Activated T-helper 1 cell treated with Interleukin-2 at 50 U/mL for 16 hours (primary cell): ENCODE measurements at places on chromosomes 5 and 9.

- no peak for DNase-seq
These were observed 7.7 kb upstream of the PHYKPL start for GRCh38 chr5:178240341-178240741.

DNA sequence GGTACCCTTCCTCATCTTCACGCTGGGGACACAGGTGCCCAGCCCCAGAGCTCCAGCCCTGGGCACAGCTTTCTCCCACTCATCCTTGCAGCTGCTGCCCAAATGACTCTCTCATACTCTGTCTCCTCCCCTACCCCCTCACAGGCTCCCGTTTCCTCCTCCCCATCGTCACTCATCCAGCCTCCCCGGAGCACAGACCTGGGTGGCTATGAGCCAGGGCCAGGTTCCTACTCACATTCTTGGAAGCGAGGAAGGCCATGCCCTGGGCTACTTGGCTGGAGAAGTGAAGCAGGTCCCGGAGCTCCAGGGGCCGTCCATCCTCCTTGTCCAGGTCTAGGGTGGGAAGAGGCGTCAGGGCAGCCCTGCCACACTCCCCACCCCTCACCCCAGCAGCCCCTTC lies 29.3 kb downstream of the CSF1R start:
- no peak for DNase-seq

- no peak for DNase-seq
These were observed 19.4 kb downstream of the FXN start for GRCh38 chr9:69054989-69055388.

DNA sequence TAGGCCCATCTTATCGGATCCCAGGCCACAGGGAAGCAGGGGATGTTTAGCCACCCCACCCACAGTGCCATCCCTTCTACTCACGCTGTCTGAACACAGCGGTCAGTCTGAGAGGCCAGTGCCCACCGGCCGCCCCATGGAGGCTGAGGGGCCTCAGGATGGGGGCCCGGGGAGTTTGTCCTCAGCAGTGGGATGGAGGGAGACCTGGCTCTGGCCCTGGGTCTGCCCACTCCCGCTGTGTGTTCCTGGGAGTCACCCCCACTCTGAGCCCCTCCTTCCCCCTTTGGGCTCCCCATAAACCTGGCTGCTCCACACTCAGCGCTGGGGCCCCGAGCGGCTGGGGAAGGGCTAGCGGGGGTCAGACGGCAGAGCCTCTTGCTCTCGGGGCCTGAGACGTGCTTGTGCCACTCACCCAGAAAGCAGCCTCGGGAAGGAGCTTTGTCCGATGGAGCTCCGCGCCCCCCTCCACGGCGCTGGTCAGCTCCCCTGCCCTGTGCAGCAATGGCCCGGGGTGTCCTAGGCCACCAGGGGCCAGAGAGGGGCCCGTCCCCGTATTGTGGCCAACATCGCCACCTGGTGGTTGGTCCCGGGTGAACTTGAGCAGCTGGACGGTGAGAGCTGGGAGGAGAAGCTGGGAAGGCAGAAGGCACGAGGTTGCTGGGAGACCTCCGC lies 10.9 kb upstream of the LAMC3 start:
- no peak for DNase-seq

GRCh38 chr5:160649304-160649703 lies 202.7 kb downstream of the ATP10B start:
- no peak for DNase-seq

GRCh38 chr5:153584126-153584959 lies 93.9 kb downstream of the GRIA1 start:
- DNase-seq: no peak

- DNase-seq: no peak
These were observed 81.2 kb upstream of the UBTD2 start for GRCh38 chr5:172364773-172365172.

DNA sequence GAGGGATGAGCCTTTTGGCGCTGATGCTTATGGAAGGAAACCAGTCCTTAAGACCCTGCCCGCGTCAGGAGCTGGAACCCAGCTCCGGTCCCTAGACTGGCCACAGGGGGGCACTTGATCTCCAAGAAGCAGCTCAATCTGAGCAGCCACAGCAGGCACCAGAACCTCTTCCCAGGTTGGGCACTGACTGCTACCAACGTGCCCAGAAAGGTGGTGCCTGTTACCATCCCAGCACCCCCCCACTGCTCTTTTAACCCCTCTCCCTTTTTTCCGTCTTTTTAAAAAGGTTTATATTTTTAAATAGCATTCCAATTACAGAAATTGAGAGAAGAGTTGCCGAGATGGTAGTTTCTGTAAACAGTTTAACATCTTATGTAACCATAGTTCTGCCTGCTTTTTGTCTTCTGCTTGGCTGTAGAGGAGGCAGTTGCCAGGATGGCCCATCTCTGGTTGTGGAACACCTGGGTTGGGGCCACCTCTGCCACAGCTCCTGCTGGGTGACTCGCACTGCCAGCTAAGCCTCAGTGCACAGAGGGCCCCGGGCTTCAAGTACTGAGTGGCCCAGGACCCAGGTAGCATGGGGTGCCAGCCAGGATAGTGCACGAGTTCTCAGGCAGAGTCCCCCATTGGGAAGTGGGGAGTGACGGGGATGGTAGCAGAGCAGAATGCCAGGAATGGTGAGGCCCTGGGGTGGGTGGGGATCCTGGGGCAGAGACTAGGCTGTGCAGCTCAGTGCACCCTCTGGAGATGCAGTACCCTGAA lies 62.8 kb downstream of the PFDN1 start:
- DNase-seq: peak; percentile 12

- no peak for DNase-seq
These were observed 94.9 kb downstream of the TMEM174 start for GRCh38 chr5:73267766-73268435.

DNA sequence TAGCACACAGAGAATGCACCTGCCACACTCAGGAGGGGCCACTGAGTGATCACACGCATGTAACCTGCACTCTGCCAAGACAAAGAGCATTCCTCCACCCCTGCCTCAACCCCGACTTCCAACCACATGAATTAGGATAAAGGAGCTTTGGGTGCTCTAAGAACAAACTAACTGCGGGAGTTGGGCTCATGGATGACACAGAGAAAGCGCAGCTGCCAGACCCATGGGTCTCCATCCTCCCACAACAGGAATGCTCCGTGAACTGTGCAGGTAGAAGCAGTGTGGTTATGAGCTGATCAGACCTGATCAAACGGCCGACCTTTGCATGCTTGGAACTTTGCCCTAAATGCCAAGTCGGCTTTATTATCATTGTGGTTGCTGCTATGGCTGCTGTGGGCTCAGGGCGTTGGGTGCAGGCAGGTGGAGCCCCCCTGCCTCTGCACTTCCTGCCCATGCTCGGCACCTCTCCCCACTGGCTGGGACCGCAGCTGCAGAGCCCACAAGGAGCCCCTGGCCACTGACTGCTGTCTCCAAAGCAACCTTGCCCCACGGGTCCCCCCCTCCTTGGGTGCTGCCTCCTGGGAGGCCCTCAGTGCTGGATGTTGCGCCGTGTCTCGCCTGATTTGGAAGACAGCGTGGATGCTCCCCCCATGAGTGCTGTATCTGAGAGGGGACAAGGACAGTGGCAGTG lies 2.6 kb upstream of the SLC6A3 start:
- DNase-seq: no peak

GRCh38 chr9:127209948-127210640 lies 54.5 kb upstream of the GARNL3 start:
- DNase-seq: no peak

DNA sequence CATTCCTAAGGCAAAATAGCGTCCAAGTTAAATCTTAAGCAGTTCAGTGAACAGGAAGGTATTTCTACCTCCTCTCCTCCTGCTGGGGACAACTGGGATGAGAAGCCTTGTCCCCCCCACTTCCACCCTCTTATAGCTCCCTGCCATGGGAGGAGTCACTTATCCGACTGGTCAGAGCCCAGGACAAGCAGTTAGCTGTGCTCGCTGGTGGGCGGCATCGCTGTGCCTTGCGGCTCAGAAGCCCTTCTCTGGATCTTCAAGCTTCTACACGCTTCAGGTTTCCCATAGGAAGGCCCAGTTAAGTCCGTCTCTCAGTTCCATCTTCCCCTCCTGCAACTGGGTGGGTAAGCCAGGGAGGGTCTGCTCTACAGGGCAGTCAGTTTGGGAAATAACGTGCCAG lies 77.2 kb downstream of the PAX5 start:
- DNase-seq: no peak

GRCh38 chr5:52867809-52868208 lies 80.1 kb downstream of the ITGA1 start:
- DNase-seq: no peak

DNA sequence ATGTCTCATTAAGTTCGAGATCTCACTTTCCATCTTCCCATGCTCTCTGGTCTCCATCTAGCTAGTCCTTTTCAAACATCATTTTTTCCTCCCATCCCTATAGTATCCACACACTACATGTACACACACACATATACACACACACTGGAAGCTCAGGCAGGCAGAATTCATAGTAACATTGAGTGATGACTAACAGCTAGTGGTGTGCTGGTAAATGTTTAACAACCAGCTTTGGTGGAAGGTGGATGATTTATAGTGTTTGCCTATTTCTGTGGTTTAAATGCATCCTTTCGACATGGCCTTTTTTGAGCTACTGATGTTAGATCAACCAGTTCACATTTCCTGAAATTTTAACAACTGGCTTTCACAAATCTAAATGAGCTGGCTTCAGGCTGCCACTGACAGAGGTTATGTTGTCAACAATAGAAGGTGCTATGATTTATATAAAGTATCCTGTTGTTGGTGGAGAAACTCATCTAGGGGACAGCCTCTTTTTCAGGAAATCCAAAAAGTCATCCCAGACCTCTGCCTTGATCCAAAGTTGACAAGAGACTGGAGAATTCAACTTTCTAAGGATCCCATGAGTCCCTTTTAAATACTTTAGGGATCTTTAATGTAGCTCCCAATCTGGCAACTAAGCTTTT lies 117.8 kb downstream of the CCDC192 start:
- DNase-seq: no peak

DNA sequence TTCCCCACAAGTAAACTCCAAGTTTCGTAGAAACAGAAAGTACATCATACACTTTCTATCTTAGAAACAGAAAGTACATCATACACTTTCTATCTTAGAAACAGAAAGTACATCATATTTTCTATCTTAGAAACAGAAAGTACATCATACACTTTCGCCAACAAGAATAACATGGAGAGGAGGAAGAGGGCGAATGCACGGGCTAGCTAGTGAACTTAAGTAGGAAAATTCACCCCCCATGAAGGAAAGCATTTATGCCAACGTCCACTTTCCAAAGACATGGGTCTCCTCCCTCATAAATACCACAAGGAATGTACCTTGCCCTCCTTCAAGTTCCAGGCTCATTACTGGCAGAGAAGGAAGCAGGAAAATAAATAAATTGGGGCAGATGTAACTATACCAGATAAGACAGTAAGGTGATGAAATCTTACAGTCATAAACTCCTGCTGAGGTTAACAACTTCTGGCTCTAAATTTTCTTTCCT lies 64.7 kb downstream of the FRMD3 start:
- no peak for DNase-seq

DNA sequence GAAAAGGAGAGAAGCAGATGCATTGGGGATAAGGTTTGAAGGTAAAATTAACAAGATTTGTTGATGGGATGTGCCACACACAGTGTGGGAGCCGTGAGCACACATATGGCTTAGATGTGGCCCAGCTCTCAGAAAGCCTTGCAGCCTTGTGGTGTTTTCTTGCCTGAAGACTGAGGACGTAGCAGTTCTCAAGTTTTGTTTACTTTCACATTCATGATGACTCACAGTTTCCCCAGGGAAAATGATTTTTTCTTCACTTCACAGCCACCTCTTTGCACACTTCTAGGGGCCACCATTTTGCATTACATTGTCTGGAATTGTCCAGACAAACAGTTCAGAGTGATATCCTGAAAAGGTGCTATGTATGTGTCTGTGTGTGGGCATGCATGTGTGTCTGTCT lies 126.2 kb downstream of the BASP1 start:
- DNase-seq: no peak

GRCh38 chr9:75246949-75247348 lies 158.6 kb downstream of the OSTF1 start:
- DNase-seq: no peak

DNA sequence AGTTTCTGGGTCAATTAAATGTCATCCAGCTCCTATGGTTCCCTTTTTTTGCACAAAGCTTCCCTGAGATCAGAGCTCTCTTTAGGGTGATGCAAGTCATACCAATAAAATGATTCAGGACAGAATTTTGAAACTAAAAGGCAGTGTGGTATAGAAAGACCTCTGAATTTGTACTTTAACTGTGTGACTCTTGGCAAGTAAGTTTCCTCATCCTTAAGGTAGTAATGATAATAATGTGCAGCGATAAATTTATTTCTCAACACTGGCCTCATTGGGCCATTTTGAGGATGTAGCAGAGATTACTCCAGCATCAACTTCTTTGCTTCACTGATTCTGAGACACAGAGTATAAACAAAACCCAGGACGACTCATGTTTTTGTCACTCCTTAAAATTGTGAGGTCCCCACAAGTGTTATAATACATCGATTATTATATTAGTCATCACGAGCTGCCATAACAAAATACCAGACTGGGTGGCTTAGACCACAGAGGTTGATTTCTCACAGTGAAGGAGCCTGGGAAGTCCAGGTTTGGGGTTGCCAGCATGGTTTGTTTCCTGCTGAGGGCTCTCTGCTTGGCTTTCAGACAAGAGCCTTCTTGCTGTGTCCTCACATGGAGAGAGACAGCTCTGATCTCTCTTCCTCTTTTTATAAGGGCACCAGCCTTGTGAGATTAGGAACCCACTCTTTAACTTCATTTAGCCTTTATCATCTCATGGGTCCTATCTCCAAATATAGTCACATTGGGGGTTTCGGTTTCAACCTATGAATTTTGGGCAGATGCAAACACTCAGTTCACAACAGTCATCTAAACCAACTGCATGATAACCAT lies 293.0 kb downstream of the ZNF608 start:
- no peak for DNase-seq

- no peak for DNase-seq
These were observed 342.1 kb downstream of the PRR16 start for GRCh38 chr5:120806202-120806601.

DNA sequence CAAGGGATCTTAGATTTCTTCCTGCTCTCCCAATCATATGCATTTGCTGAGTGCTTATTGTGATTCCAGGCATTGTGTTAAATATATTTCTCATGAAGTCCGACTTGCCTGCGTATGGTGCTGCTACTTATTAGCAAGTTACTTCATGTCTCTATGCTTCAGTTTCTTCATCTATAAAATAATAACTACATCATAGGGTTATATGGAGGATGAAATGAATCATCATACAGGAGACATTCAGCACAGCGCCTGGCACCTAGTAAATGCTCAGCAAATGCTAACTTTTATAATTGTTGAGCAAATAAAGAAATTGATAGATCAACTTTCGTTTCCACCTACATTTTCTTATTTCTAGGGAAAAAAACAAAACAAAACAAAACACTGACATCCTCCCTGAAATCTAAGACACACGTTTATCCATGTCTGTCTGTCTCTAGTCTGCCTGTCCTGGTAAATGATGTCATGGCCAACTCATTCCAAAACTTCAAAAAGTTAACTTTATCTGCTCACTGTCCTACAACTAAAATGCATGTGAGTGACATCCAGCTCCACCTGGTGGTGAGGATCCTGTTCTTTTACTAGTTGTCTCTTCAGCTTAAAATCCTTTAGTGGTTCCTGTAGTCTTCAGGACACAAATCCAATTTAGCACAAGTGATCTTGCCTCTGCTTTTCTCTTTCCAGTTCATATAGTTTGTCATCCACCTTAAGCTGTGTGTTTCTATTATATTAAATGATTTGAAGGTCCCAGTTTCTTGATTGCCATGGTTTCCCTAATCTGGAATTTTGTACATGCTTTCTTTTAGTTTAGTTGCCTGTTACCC lies 27.7 kb downstream of the PPP3R2 start:
- no peak for DNase-seq
